NCI-H446 (cell line): ENCODE measurements at places on chromosomes 1 and 21.

- no peak for DNase-seq
Observed at GRCh38 chr21:34923202-34923601, 125.9 kb downstream of the RUNX1 start.

- DNase-seq, result no peak
Observed at GRCh38 chr1:98493469-98493868, 168.1 kb upstream of the SNX7 start.

GRCh38 chr1:105027838-105028471 lies 1278.3 kb downstream of the AMY1C start:
- no peak for DNase-seq

DNA sequence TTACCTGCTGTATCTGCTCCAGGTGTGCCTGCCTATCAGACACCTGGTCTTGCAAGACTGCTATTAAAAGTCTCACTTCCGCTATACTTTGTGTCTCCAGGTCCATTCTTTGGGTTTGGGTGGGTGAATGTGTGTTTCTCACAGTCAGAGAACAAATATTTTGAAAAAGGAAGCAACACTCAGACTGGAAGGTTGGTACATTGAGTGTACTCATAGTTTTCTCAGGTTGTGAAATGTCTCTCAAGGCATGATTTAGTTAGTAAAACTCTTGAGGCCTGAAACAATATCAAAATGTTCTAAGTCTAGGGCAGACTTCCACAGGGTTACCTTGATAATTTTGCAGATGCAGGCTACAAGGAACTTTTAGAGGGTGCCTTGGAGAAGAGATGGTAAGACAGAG lies 429.9 kb upstream of the ZRANB2 start:
- no peak for DNase-seq

GRCh38 chr1:91031081-91031480 lies 9.2 kb upstream of the ZNF644 start:
- DNase-seq, result no peak

- no peak for DNase-seq
Observed at GRCh38 chr1:166069390-166069789, 97.4 kb downstream of the FAM78B start.

DNA sequence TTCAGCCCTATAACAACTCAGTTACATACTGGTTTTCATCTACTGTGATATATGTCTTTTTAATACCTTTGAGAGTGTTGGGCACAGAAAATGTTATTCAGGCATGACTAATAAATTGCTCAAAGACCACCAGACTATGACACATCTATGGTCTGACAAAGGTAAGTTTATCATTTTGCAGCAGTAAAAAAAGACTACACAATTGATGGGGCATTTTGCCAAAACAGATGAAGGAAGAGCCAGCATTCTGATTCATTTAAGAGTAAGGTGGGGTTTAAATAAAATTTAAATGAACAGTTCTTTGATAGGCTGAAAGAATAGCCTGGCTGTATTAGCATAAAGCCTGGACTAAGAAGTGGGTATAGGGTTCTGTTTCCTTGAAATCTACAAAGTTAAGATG lies 8.8 kb upstream of the RNPC3 start:
- no peak for DNase-seq

- DNase-seq, result peak; percentile 82
Observed at GRCh38 chr1:181128592-181129497, 40.3 kb downstream of the IER5 start.

GRCh38 chr21:14900058-14900457 lies 164.7 kb downstream of the NRIP1 start:
- DNase-seq, result no peak

GRCh38 chr1:31482482-31483011 lies 69.5 kb downstream of the SERINC2 start:
- no peak for DNase-seq

GRCh38 chr1:178094739-178095645 lies 1.1 kb downstream of the RASAL2 start:
- DNase-seq, result no peak

- DNase-seq, result peak; percentile 72
Observed at GRCh38 chr1:150165622-150166612, 16.2 kb downstream of the PLEKHO1 start.

DNA sequence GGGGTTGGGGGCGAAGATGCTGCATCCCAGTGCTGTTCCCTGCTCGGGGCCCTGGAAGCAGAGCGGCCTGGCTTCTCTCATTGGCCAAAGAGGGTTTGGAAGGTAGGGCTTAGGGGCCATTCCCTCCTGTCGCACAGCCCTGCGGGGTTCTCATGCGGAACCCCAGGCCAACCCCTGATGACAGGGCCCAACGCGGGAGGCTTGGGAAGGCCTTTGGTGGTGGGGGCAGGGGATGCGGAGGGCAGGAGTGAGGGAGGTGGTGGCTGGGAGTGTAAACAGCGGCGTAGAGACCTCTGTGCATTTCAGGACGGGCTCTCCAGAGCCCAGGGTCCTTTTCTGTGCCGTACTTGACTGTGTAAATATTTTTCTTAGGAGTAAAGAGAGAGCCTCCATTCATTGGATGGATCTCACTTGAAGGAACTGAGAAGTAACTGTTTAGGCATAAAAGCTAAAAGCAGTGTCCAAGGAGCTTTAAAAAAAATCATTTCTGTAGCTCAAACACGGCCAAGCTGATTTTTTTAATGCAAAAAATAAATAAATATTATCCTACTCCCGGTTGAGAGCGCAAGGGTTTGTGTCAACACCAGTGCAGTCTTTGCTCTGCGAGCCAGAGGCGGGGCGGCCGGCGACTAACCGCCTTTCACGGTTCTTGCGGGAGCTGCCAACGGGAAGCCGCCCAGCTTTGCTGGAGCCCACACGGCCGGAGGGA lies 169.1 kb downstream of the PRDM16 start:
- DNase-seq, result no peak

DNA sequence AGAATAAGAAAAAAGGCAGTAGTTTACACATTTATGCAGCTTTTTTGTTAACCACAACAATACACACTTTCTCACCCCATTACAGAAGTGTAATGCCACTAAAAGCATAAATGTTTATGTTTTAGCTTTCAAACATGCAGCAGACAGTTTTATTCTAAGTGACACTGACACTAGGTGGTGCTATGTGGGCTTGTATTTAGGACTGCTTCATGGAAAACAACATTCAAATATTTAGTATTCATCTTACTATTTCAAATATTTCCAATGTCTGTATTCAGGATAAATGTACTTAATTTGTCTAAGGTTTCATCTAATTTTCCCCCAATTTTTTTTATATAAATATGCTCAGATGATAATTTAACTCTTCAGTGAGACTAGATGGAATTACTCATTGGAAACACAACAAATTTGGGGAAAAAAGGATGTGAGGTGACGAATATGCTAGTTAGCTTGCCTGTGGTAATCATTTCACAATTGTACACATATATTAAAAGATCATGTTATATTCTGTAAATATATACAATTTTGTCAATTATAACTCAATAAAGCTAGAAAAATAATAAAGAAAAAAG lies 71.4 kb downstream of the USP1 start:
- peak; percentile 50 for DNase-seq

- no peak for DNase-seq
Observed at GRCh38 chr1:110547017-110547416, 28.0 kb upstream of the KCNA10 start.

- DNase-seq, result peak; percentile 19
Observed at GRCh38 chr1:95340061-95340460, 106.1 kb downstream of the RWDD3 start.

- no peak for DNase-seq
Observed at GRCh38 chr1:87478231-87478630, 149.6 kb downstream of the LMO4 start.

GRCh38 chr1:34640654-34641401 lies 114.0 kb upstream of the GJB5 start:
- no peak for DNase-seq

GRCh38 chr1:198364471-198364870 lies 176.0 kb downstream of the ATP6V1G3 start:
- no peak for DNase-seq

DNA sequence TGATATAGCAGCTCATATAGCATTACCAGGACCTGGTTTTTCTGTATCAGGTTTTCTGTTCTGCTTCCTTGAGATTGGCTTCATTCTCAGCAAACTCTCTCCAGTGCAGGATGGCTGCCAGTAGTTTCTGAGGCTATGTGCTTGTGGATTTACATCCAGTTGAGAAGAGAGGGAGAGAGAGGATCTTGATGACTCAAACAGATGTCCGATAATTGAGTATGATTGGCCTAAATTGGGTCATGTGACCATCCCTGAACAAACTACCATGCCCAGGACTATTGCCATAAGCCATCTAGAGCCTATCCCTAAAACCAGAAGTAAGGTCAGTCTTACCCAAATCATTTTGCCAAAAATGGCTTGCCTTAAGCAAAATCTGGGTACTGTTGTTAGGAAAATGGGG lies 18.1 kb upstream of the PSMA5 start:
- DNase-seq, result no peak

DNA sequence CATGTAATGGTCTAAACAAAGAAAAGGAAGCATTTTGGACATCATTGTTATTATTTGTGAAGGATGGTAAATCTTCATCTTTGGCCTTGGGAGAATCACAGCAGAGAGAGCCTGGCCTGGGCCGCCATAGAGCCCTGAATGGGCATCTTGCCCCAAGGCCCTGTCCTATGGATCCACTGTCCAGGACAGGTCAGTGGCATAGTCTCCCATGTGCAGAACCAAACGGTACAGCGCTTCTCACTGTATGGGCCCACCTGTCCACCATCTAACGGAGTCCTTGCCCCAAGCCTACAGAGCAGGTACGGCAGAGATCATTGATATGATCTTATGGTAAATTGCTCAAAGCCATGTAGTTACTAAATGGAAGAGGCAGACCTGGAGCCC lies 185.7 kb downstream of the FOXD2 start:
- no peak for DNase-seq
